ENCODE measurements at places on chromosomes 3 and 15. TPM values are rescaled to one million over a fixed set of nuclear protein-coding genes. Genes with fewer than 3 reads are reported as not detected.

The DLEC1 gene
- 0.35 TPM for polyA plus RNA-seq

The SERINC4 gene
- polyA plus RNA-seq, result 2.1 TPM

- peaks cover 16% of the 10 kb centered on the region for H3K4me1 ChIP-seq
- H3K27me3 ChIP-seq, result no peaks in the 10 kb centered on the region
- no peak overlapping the region for H3K4me3 ChIP-seq
- no peak overlapping the region for H3K27ac ChIP-seq
- peaks cover 2% of the 10 kb centered on the region for H3K36me3 ChIP-seq
- no peak for DNase-seq
Observed at GRCh38 chr3:15341030-15341726, 8.8 kb upstream of the SH3BP5 start.

DNA sequence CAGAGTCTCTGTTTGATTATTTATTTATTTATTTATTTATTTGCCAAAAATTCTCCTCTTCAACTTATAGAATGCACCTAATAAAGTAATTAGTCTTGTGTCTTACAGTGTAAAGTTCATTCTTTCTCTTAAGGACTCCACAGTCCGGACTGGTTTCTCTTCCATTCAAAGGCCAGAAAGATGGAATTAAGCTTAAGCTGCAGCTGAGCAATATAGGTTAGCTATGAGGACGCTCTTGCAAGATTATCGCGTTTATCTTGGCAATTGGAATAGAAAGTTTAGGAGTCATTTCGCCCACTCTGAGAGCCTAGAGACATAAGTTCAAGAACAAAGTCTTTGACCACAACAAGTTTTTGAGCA lies 15.0 kb downstream of the TAGLN3 start:
- peaks cover 9% of the 10 kb centered on the region for H3K4me1 ChIP-seq
- H3K27ac ChIP-seq, result no peak overlapping the region
- DNase-seq, result no peak
- H3K27me3 ChIP-seq, result no peaks in the 10 kb centered on the region

- peak overlapping the region; percentile 92 for H3K27ac ChIP-seq
- no peaks in the 10 kb centered on the region for H3K36me3 ChIP-seq
- H3K4me3 ChIP-seq, result peak overlapping the region; percentile 79
- peaks cover 13% of the 10 kb centered on the region for H3K27me3 ChIP-seq
- DNase-seq, result peak; percentile 88
- peaks cover 4% of the 10 kb centered on the region for H3K4me1 ChIP-seq
Observed at GRCh38 chr3:50194128-50194902, 2.9 kb downstream of the GNAT1 start.

DNA sequence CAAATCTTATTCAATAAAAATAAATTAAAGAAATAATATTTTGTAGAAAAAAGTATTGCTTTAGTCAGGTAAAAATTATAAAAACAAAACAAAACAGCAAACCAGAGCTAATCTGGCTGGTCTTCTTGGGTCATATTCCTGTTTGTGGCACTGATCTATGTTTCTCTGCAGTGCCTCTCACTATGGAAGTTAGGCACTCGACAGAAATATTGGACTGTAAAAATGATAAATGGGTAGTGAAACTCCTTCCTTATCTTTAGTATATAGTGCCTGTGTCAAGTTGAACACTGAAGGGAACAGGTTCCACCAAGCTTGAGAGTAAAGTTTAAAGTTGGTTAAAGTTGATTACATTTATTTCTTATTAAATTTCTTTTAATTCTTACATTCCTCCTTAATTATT lies 1195.6 kb upstream of the GBE1 start:
- no peaks in the 10 kb centered on the region for H3K27me3 ChIP-seq
- DNase-seq, result no peak
- no peaks in the 10 kb centered on the region for H3K36me3 ChIP-seq
- H3K27ac ChIP-seq, result no peak overlapping the region
- no peaks in the 10 kb centered on the region for H3K4me1 ChIP-seq
- no peak overlapping the region for H3K4me3 ChIP-seq

DNA sequence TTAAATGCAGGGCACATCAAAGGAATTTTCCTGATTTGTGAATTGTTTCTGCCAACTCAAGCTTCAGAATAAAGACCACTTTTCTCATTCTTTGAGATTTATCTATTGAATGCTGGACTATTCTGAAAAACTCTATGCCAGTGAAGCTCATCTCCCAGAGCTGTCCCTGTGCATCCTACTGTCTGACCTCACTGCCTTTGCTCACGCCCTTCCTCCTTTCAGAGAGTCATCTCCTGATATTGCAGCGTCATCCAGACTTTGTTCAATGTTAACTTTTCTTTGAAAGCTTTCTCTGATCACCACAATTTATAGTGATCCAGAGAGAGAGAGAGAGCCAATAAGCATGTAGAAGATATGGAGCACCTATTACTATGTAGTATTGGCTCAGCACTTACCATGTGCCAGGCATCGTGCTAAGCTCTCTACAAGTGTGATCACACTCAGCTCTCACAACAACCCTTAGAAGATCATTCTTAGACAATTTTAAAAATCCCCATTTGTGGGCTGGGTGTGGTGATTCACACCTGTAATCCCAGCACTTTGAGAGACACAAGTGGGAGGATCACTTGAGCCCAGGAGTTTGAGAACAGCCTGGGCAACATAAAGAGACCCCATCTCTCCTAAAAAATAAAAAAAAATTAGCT lies 30.2 kb upstream of the TLE3 start:
- H3K27ac ChIP-seq, result no peak overlapping the region
- H3K27me3 ChIP-seq, result no peaks in the 10 kb centered on the region
- no peaks in the 10 kb centered on the region for H3K36me3 ChIP-seq

DNA sequence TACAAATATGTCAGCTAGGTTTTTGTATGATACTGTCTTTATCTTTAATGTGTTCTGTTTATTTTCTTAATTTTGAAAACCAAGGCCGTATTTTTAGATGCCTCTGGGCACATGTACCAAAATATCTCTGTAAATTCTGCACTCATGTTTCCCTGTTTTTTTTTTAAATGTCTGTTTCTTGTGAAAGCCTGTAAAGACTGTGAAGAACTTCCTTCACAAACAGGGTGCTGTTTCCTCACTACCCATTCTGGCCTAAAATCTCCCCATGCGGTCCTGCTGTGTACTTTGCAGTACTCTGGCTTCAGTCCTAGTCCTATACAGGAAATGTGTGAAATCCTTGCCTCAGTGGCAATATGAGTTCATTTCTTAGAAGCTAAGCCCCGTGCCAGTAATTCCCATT lies 133.4 kb upstream of the ZBTB20 start:
- no peak overlapping the region for H3K4me3 ChIP-seq
- no peak overlapping the region for H3K27ac ChIP-seq
- H3K27me3 ChIP-seq, result peaks cover 3% of the 10 kb centered on the region
- DNase-seq, result no peak
- H3K36me3 ChIP-seq, result no peaks in the 10 kb centered on the region

DNA sequence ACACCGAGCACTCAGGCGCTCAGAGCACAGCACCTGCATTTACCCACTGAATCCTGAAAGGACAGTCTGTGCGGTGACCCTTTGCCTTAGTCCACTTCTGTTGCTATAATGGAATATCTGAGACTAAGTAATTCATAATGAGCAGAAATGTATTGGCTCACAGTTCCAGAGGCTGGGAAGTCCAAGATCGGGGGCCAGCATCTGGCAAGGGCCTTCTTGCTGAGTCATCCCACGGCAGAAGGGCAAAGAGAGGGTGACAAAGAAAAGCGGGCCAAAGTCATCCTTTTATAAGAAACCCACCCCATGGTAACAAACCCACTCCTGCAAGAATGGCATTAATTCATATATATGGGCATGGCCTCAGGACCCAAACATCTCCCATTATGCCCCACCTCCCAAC lies 27.7 kb downstream of the POC1A start:
- H3K4me1 ChIP-seq, result no peaks in the 10 kb centered on the region
- no peak overlapping the region for H3K4me3 ChIP-seq
- H3K27ac ChIP-seq, result no peak overlapping the region

Measured in naive thymus-derived CD8-positive, alpha-beta T cell (primary cell).